Colonic mucosa (tissue), 4 donors: ENCODE measurements at places on chromosomes 16 and 17. TPM values are rescaled to one million over a fixed set of nuclear protein-coding genes. Genes with fewer than 3 reads are reported as not detected.

Gene TAF15
- 132 TPM for total RNA-seq

Gene SPN
- total RNA-seq: 3.7 TPM

- no peaks in the 10 kb centered on the region for H3K27me3 ChIP-seq
- H3K4me3 ChIP-seq: no peak overlapping the region
- no peaks in the 10 kb centered on the region for H3K36me3 ChIP-seq
- H3K4me1 ChIP-seq: no peaks in the 10 kb centered on the region
Observed at GRCh38 chr17:51914577-51914976, 243.9 kb downstream of the CA10 start.

Gene NOL3
- 26.2 TPM for total RNA-seq

- peaks cover 7% of the 10 kb centered on the region for H3K27me3 ChIP-seq
- peak overlapping the region; percentile 55 for H3K27ac ChIP-seq
- peak overlapping the region; percentile 36 for H3K4me3 ChIP-seq
- no peaks in the 10 kb centered on the region for H3K4me1 ChIP-seq
- no peaks in the 10 kb centered on the region for H3K36me3 ChIP-seq
Observed at GRCh38 chr16:30996324-30996984, 11.4 kb downstream of the HSD3B7 start.

Gene RAP1GAP2
- total RNA-seq: 45.4 TPM

GRCh38 chr16:83956336-83957289, 3.6 kb downstream of the OSGIN1 start:
- peak; percentile 86 for DNase-seq
- no peaks in the 10 kb centered on the region for H3K27me3 ChIP-seq
- H3K36me3 ChIP-seq: no peaks in the 10 kb centered on the region
- H3K4me1 ChIP-seq: peaks cover 10% of the 10 kb centered on the region
- no peak overlapping the region for H3K27ac ChIP-seq

GRCh38 chr17:77602062-77602746, 356.3 kb upstream of the TNRC6C start:
- no peaks in the 10 kb centered on the region for H3K4me1 ChIP-seq
- H3K36me3 ChIP-seq: no peaks in the 10 kb centered on the region
- H3K27ac ChIP-seq: peak overlapping the region; percentile 18
- H3K4me3 ChIP-seq: no peak overlapping the region

Gene CCL15
- 37.2 TPM for total RNA-seq

DNA sequence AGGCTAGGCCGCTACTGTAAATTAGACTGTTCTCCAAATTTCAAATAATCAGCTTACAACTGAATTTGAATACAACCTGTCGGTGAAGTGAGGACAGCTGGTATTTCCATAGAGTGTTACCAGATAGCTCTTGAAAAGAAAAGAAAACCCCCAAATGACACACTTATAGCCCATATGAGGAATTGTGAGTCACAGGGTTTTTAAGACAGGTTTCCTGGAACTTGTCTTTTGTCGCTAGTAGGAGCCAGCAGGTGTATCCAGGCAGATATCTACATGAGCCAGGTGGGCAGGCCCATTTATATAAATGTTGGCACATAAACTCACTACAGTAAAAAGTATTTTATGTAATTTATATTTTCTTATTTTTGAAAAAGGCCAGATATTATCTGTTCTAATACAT, 24.0 kb downstream of the TNRC6A start:
- no peak overlapping the region for H3K27ac ChIP-seq
- DNase-seq: no peak
- no peaks in the 10 kb centered on the region for H3K4me1 ChIP-seq
- H3K27me3 ChIP-seq: no peaks in the 10 kb centered on the region
- no peaks in the 10 kb centered on the region for H3K36me3 ChIP-seq

Gene STH
- total RNA-seq: not detected

DNA sequence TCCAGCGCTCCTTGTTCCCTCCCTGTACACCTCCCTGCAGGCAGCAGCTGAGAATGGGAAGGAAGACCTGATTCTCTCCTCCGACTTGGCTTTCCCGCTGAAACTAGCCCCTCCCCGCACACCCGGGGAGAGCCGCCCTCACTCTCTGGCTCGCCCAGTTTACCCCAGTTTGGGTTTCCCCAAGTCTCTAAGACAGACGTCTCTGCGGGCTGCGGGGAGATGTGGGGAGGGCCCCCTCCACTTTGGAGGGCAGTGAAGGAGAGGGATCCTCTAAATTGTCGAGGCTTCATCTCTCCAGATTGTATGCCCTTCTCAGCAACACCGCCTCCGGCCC, 797 bp downstream of the GRB7 start:
- no peaks in the 10 kb centered on the region for H3K27me3 ChIP-seq
- peak overlapping the region; percentile 40 for H3K4me3 ChIP-seq
- peak overlapping the region; percentile 87 for H3K27ac ChIP-seq
- H3K4me1 ChIP-seq: no peaks in the 10 kb centered on the region
- no peaks in the 10 kb centered on the region for H3K36me3 ChIP-seq
- peak; percentile 83 for DNase-seq

Gene CALB2
- total RNA-seq: 0.74 TPM

Gene IRX5
- total RNA-seq: 0.17 TPM

GRCh38 chr17:81035521-81036196, 708 bp downstream of the BAIAP2 start:
- H3K36me3 ChIP-seq: no peaks in the 10 kb centered on the region
- H3K27ac ChIP-seq: no peak overlapping the region
- no peaks in the 10 kb centered on the region for H3K27me3 ChIP-seq

DNA sequence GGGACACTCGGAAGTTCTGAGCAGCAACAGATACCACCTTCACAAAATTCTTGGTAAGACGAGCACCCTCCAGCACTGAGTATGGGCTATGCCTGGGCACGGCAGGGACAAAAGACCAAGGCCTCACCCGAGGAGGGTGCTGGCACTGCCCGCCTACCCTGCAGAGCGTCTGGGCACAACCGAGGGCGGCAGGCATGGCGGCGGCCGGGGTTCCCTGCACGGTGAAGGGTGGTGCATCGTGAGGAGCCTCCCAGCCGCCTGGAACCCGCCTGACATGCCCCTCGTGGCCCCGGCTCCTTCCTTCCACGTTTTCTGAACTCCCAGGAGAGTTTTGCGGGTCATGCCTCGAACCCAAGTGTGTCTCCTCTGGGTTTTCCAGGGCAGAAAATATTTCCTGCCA, 18.9 kb downstream of the GALNS start:
- no peaks in the 10 kb centered on the region for H3K36me3 ChIP-seq
- DNase-seq: no peak
- no peaks in the 10 kb centered on the region for H3K4me1 ChIP-seq
- H3K27me3 ChIP-seq: no peaks in the 10 kb centered on the region
- H3K27ac ChIP-seq: no peak overlapping the region

DNA sequence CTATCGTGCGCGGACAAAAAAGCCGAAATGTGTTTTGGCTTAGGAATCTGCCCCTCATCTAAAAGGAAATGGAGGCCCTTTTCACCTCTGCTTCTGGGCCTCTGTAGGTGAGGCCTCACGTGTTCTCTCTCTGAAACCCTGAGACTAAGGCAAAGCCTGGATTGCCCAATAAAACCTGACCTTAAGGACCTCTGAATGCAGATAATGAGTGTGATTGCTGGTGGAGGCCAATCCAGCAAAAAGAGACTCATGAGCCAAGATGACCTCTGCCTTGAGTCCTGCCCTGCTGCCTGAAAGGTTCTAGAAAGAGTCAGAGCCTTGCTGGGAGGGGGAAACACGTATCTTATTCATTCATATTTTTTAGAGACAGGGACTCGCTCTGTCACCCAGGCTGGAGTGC, 44.5 kb upstream of the ABR start:
- no peaks in the 10 kb centered on the region for H3K27me3 ChIP-seq
- no peaks in the 10 kb centered on the region for H3K36me3 ChIP-seq
- no peak overlapping the region for H3K4me3 ChIP-seq
- peaks cover 2% of the 10 kb centered on the region for H3K4me1 ChIP-seq

- peaks cover 5% of the 10 kb centered on the region for H3K27me3 ChIP-seq
- no peaks in the 10 kb centered on the region for H3K36me3 ChIP-seq
- no peaks in the 10 kb centered on the region for H3K4me1 ChIP-seq
- DNase-seq: no peak
Observed at GRCh38 chr17:77899498-77899897, 59.0 kb upstream of the TNRC6C start.

GRCh38 chr16:81214745-81215166, 23.7 kb upstream of the BCO1 start:
- H3K36me3 ChIP-seq: no peaks in the 10 kb centered on the region
- DNase-seq: no peak
- H3K27ac ChIP-seq: no peak overlapping the region
- no peaks in the 10 kb centered on the region for H3K27me3 ChIP-seq
- no peak overlapping the region for H3K4me3 ChIP-seq
- H3K4me1 ChIP-seq: no peaks in the 10 kb centered on the region

DNA sequence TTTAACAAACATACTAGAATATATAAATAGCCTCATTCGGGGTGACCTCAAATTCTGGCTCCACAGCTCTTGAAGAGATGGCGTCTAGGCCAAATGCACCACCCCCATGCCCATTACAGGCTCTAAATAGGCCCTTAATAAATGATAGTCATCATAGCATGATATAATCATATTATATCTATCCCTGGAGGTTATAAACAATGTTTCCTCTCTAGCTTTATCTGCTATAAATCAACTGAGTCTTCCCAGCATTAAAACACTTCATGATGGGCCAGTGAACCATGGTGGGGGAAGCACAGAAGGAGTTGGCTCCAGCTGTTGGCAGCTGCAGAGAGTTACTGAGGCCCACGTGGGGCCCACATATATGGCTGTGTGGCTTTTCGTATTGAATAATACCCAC, 214.9 kb upstream of the MPHOSPH6 start:
- H3K27ac ChIP-seq: no peak overlapping the region
- H3K36me3 ChIP-seq: no peaks in the 10 kb centered on the region
- no peaks in the 10 kb centered on the region for H3K4me1 ChIP-seq

- no peak overlapping the region for H3K27ac ChIP-seq
- H3K4me3 ChIP-seq: no peak overlapping the region
- no peak for DNase-seq
Observed at GRCh38 chr17:3536716-3537115, 20.9 kb downstream of the TRPV3 start.

- no peak overlapping the region for H3K27ac ChIP-seq
- no peak overlapping the region for H3K4me3 ChIP-seq
- H3K27me3 ChIP-seq: no peaks in the 10 kb centered on the region
- DNase-seq: no peak
Observed at GRCh38 chr16:25035494-25036405, 20.6 kb upstream of the ARHGAP17 start.

- DNase-seq: no peak
- no peaks in the 10 kb centered on the region for H3K4me1 ChIP-seq
- H3K4me3 ChIP-seq: no peak overlapping the region
- H3K27me3 ChIP-seq: no peaks in the 10 kb centered on the region
Observed at GRCh38 chr17:67489273-67489672, 112.2 kb downstream of the PITPNC1 start.

GRCh38 chr17:38569701-38570512, 35.8 kb downstream of the SRCIN1 start:
- H3K4me1 ChIP-seq: no peaks in the 10 kb centered on the region
- peaks cover 38% of the 10 kb centered on the region for H3K27me3 ChIP-seq
- H3K36me3 ChIP-seq: no peaks in the 10 kb centered on the region

DNA sequence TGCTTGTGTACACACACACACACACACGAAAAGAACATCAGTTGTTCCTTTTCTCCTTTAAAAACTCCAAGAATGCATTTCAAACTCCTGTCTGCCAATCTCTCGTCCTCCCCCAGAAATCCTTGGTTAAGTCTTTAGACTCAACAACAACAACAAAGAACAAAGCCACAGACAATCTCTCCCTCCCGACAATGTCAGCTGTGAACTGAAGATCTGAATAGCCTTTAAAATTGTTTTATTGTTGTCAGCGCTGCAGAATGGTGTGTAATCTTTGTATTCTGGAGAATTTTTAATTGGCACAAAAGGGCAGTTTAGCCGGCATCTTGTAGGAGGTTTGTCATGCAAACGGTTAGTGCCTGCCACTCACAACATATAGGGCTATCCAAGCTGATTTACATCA, 219.5 kb downstream of the MSI2 start:
- DNase-seq: no peak
- H3K36me3 ChIP-seq: no peaks in the 10 kb centered on the region
- no peak overlapping the region for H3K4me3 ChIP-seq
- H3K4me1 ChIP-seq: no peaks in the 10 kb centered on the region

Gene RND2
- 0.30 TPM for total RNA-seq

GRCh38 chr17:62996221-62996620, 30.2 kb downstream of the TANC2 start:
- H3K36me3 ChIP-seq: no peaks in the 10 kb centered on the region
- H3K4me3 ChIP-seq: no peak overlapping the region
- DNase-seq: no peak

Gene CUEDC1
- total RNA-seq: 14.7 TPM

DNA sequence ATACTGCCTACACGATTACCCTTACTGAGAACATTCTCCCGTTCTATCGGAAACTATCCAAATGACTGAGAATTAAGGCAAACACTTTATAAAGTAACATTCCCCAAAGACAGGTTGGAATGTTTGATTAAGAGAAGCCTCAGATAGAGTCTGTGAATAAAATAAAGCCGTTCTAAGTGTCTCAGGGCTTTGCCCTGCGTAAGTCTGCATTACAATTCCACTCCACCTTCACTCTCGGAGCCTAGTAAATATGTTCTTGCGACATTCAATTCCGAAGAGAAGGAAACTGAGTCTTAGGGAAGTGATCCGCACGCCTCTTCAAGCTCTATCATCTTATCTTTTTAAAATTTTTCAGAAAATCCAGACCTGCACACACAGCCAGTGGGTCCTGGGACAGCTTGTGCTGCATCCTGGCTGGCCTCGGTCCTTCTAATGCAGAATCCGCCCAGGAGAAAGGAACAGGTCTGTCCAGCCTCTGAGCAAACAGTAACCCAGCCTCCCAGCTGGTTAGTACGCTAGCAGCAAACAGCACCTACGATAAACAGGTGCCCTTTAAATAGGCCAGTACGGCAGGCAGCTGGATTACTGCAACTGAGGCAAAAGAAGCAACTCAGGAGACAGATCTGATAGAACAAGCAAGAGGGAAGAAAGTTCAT, 254.1 kb upstream of the IRX3 start:
- no peaks in the 10 kb centered on the region for H3K27me3 ChIP-seq
- no peak overlapping the region for H3K27ac ChIP-seq

Gene TBC1D3G
- total RNA-seq: not detected

DNA sequence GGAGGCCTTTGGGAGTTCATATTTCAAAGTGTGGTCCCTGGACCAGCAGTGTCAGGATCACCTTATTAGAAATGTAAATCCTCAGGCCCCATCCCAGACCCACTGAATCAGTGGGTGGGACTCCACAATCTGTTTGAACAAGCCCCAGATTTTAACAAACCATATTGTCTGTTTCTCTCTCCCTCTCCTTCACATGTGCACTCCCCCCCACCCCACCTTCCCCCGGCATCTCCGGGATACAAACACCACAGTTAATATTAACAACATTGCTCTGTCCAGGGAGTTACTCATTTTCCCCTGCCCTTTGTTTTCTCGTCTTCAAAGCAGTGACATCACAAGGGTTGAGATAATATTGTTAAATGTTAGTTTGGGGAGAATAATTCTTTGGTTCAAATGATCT, 127.3 kb downstream of the KATNIP start:
- no peaks in the 10 kb centered on the region for H3K36me3 ChIP-seq
- no peak overlapping the region for H3K4me3 ChIP-seq
- no peaks in the 10 kb centered on the region for H3K4me1 ChIP-seq
- H3K27ac ChIP-seq: no peak overlapping the region
